ENCODE measurements at places on chromosomes 1 and 21.
A peak's percentile ranks its signal among the peaks of the same experiment; 100 is the strongest.

- no peak for DNase-seq
These were observed 792 bp downstream of the GOLPH3L start for GRCh38 chr1:150696162-150696561.

DNA sequence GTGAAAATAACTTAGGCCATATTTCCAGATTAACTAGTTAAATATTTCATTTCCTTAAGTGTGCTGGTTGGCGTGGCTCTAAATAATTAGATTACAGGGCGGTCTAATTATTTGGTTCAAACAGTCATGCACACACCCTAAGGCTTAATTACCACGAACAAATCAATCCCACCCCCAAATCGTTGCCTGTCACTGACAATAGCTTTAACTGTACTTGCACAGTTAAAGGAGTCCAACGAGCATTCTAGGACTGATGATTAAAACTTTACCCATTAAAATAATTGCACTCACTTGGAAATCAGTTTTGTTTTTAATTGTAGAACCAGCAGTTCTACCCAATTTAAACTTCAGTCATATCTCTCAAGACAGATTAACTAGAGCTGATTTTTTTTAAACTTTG lies 1.5 kb upstream of the POU2F1 start:
- no peak for DNase-seq

GRCh38 chr1:92324784-92325183 lies 25.9 kb downstream of the RPAP2 start:
- no peak for DNase-seq

- DNase-seq = no peak
These were observed 797 bp downstream of the CC2D1B start for GRCh38 chr1:52365071-52365745.

GRCh38 chr1:7993593-7994479 lies 32.3 kb downstream of the ERRFI1 start:
- DNase-seq = no peak

GRCh38 chr1:17161926-17162800 lies 42.8 kb upstream of the PADI1 start:
- no peak for DNase-seq

GRCh38 chr1:17922833-17923232 lies 167.7 kb downstream of the ACTL8 start:
- peak; percentile 49 for DNase-seq

DNA sequence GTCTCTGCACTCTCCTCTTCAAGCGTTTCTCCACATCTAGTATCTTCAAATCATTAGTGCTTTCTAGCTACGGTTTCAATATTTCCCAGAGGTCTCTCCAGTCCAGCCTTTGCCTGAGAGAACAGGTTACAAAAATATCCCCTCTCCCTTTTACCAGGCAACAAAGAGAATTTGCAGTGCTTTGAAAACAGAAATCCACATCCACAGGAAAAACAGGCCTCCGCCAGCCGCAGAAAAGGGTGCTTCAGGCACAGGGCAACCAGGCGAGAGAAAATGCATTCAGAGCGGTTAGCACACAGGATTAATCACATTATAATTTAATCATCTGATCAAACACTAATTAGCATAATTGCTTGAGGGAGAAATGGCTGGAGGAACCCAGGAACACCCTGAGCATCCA lies 13.8 kb downstream of the DSCAM start:
- DNase-seq = no peak

- no peak for DNase-seq
These were observed 16.9 kb downstream of the SELL start for GRCh38 chr1:169694304-169695075.

DNA sequence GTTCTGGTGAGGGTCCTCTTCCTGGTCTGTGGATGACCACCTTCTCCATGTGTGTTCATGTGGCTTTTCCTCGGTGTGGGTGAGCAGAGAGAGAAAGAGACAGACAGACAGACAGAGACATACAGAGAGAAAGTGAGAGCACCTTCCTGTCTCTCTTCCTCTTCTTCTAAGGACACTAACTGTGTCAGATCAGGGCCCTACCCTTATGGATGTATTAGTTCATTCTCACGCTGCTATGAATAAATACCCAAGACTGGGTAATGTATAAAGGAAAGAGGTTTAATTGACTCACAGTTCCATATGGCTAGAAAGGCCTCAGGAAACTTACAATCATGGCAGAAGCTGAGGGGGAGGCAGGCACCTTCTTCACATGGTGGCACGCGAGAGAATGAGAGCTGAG lies 131.5 kb upstream of the ZNF648 start:
- DNase-seq = no peak

GRCh38 chr21:35502821-35503220 lies 453.7 kb upstream of the RUNX1 start:
- no peak for DNase-seq

DNA sequence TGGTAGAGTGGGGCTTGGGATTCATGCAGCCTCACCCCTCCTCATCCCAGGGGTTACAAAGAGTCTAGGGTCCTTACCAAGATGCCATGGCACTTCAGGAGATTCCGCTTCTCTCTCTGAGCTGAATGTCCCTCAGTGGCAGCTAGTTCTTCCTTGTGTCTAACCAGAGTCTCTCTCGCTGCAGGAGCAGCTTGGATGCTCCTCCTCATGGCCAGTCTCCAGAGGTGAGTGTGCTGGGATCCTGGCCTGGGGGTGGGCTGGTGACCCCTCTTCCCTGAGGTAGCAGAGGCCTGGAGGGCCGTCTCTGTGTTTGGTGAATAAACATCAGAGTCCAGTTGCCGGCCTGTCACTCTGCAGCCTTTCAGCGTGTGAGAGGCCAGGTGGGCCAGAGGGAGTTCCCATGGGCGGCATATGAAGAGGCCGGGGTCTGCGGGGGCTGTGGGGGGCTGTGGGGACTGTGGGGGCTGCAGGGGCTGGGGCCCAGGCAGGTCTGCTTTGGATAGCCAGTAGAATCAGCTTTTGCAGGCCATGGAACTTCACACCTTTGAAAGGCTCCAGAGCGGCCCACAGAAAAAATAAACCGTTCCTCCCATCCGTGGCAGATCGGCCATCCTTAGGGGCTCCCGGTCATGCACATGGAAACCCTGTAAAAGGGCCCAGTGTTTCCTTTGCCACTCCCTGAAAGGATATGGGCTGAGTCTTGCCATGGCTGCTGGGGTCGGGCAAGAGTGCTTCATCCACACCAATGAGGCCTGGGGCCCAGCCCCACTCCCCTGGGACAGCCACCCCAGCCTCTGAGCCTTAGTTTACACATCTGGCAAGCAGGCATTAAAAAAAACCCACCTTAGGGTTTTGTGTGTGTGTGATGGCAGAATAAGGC lies 256.4 kb downstream of the FOXD2 start:
- DNase-seq = no peak

GRCh38 chr1:53450225-53450624 lies 9.0 kb upstream of the DMRTB1 start:
- no peak for DNase-seq

GRCh38 chr1:177439301-177439700 lies 268.5 kb downstream of the BRINP2 start:
- no peak for DNase-seq

DNA sequence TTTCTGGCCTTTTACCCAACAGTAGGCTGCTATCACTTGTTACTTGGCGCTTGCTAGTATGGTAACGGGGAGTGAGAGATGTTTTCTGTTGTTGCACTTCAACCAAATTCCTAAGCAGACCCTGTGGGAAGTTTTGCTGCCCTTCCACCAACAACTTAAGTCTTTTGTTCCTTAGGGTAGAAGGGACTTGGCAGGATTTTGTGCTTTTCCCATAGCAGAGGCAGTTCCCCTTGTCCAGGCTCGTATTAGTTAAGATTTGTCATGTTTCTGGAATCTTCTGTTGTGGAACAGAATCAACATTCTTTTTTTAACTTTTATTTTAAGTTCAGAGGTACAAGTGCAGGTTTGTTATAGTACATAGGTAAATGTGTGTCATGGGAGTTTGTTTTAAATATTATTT lies 73.2 kb upstream of the SGIP1 start:
- no peak for DNase-seq

DNA sequence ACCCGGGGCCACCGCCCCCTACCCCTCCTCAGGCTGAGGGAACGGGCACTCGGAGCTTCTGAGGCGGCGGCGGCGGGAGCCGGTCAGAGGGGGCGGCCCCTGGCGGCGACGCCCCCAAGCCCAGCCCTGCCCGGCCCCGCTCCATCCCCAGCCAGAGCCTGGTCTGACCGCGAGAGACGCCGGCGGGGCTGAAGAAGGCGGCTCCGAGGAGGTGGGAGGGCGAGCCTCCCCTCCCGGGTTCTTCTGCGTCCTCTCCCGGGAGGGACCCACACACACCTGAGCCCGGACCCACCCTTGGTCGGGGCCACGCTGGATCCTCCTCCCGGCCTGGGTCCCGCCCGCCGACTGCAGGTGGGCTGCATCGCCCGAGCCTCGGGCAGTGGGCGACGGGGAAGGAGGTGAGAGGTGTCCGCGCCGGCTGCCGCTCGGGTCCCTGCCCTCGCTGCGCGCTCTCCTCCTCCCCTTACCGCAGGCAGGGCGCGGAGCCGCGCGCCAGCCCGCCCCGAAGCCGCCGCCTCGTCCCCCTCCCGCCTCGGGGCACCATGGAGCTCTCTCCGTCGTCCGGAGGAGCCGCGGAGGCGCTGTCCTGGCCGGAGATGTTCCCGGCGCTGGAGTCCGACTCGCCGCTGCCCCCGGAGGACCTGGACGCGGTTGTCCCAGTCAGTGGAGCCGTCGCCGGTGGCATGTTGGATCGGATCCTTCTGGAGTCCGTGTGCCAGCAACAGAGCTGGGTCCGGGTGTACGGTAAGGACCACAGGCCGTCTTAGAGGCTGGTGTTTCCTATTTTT lies at the start of gene RASAL2:
TSS of gene RASAL2 (plus strand) at position 154 of the 788 bp plus-strand sequence. CDS start at position 543, 389 bp downstream.
- peak; percentile 73 for DNase-seq

DNA sequence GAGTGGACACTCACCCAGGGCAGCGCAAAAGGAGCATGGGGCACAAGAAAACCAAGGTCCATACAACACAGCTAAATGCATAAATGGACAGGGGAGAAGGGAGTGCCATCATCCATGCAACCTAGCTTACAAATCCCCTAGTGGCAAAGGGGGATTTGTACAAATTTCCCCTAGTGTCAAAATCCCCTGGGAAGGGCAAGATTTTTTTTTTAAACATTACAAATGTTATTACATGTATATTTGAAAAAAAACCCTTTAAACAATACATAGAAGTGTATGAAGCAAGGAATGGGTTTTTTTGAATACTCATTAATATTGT lies 89.6 kb upstream of the IVNS1ABP start:
- DNase-seq = no peak

DNA sequence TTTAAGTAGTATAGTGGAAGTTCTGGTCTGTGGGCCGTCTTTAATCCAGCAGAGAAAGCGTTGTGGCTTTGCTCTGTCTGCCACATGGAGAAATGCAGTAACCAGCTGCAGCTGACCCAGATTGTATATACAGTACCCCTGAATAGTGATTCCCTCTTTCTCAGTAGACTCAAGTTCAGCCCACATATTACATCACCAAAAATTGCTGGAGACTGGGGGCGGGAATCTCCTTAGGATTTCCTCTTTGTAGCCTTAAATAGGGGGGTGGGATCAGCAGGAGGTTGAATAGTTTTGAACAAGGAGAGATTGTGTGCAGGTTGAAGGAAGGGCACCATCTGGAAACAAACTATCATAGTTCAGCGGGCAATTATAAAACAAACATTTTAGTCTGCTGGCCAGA lies at the start of gene ANGPTL1:
TSS of gene ANGPTL1 (minus strand) at position 134 of the 400 bp plus-strand sequence. CDS start 5,301 bp downstream, outside the sequence.
- no peak for DNase-seq

DNA sequence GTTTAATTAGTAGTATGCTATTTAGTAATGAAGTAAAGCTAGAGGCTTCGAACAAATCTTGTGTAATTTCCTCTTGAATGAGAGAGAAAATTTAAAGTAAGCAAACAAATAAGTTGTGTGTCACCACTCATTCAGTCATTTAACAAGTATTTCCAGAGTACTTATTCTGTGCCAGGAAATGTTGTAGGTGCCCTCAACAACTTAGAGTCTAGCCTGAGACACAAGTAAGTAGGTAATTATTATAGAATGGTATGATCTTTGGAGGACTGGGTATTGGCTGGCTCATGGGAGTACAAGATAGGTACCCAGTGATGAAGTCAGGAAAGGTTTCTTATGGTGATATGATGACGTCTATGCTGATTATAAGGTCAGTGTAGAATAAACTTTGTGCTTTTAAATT lies 17.4 kb upstream of the METTL18 start:
- no peak for DNase-seq

- DNase-seq = no peak
These were observed 32.4 kb downstream of the GREM2 start for GRCh38 chr1:240579511-240579910.

DNA sequence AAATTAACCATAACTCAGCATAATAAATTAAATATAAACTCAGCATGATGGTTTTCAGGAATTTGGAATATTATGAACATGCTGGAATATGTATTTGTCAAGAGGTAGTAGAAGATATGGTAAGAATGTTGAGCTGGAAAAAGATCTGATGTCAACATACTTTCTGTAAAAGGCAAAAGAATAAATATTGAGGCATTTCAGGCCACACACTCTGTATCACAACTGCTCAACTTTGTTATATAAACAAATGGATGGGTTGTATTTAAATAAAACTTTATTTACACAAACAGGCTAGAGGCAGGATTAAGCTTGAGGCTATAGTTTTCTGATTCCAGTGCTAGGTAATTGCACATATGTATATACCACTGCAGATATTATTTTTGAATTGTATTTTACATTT lies 1409.4 kb downstream of the MRPL39 start:
- no peak for DNase-seq

DNA sequence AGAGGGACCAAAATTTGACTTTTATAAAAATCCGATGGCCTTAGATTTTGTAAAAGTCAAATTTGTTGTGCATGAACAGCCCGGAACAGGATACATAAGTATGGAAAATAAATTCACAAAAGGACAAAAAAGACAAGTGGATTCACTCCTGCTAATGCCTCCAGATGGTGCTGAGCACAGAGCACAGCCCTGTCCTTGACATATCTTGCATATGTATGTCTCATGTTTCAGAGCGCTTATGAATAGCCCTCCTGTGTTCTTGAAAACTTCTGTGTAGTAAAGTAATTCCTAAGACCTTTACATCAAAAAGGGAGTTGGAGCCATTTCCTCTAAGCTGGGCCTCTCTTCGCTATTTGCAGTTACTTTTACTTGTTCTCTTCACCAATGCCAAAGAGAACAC lies 110.7 kb upstream of the RAB3GAP2 start:
- DNase-seq = no peak

DNA sequence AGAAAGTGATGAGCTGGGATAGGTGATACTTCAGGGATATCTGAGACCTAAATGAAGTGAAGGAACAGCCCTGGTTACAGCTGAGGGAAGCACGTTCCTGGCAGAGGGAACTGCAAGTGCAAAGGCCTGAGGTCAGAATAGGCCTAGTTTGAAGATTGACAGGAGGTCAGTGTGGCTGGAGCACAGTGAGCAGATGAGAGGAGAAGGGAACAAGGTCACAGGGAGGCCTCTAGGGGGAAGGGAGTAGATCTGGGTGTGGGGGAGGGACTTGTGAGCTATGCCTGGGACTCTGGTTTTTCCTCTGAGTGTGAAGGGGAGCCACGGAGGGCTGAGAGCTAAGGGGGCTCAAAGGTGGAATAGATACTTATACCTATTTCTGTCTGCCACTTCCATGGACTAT lies 736.4 kb downstream of the MATN1 start:
- no peak for DNase-seq

GRCh38 chr1:205735218-205735617 lies 14.8 kb downstream of the NUCKS1 start:
- DNase-seq = no peak
